HFFc6 (cell line): ENCODE measurements at places on chromosomes 5 and 9.

DNA sequence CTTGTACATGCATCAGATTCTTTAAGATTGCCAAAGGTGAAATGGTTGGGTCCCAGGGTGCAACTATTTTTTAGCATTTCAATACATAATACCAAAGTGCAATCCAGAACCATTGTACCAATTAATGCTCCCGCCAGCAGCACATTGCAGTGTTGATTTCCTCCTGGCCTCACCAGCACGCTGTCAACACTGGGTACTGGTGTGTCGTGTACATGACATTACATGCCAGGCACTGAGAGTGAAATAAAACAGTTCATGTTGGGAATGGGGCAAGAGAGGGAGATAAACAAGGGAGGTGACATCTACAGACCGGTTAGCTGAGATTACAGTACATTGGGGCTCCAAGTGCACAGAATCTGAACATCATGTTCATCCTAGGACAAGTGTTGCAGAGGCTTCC, 37.8 kb downstream of the HMGCS1 start:
- no peak overlapping the region for H3K4me3 ChIP-seq
- H3K27me3 ChIP-seq, result peaks cover 28% of the 10 kb centered on the region
- no peak overlapping the region for H3K27ac ChIP-seq
- H3K36me3 ChIP-seq, result no peaks in the 10 kb centered on the region

DNA sequence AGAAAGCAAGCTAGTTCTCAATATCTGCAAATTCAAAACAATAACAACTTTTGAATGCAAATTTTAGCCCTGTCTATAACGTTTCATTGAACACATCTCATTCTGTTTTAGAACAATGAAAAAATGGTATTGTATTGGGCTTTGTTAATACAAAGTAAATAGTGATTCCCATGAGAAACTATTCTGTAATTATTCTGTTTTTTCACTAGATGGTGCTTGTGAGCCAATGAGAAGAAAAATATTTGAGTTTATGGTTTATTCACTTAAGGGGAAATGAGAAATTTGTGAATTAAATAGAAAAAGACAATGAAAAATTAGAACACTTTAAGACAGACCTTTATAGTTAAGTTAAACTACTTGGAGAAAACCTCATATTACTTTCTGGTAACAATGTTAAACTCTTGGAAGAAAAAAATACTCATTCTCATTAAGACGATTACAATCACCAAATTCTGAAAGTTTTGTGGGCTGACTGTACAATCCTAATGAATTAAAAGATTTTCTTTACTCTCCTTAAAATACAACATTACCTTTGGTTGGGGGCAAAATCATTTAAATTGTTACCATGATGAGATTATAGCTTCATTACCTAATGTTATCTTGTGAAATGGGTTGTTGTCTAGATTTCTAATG, 127.0 kb downstream of the NNT start:
- H3K4me1 ChIP-seq, result no peaks in the 10 kb centered on the region
- no peak overlapping the region for H3K4me3 ChIP-seq
- no peaks in the 10 kb centered on the region for H3K36me3 ChIP-seq
- H3K27me3 ChIP-seq, result no peaks in the 10 kb centered on the region; the same call in 1 of the 2 replicates

DNA sequence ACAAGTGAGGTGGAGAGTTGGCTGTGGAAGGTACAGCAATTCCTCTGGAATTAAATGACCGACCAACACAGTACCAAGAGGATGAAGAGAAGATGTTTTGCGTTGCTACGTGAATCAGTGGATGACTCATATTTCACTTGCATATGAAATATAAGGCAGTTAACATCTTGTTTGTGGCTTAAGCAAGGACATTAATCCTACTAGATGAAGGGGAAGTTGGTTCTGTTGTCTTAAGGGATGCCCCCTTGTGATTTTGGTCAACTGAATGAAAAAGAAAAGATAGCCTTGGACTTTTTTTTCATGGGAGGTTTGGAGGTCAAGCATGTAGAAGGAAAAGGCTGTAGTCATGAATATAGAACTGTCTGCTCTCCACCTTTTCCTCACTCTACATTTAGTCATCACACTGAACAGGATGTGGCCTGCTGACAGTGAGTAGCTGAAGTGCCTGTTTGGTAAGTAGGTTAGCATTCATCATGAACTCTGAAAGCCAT, 33.9 kb downstream of the VLDLR start:
- peak overlapping the region; percentile 44 for H3K4me3 ChIP-seq
- H3K27me3 ChIP-seq, result no peaks in the 10 kb centered on the region
- peak; percentile 94 for DNase-seq
- peak overlapping the region; percentile 93 for H3K27ac ChIP-seq

- H3K27me3 ChIP-seq, result no peaks in the 10 kb centered on the region
- peaks cover 7% of the 10 kb centered on the region; the same call in 1 of the 2 replicates for H3K36me3 ChIP-seq
- H3K27ac ChIP-seq, result peak overlapping the region; percentile 22; the same call in 1 of the 2 replicates
Observed at GRCh38 chr9:71984403-71984802, 73.0 kb downstream of the C9orf85 start.

- peak within 1 kb of the TSS; percentile 99 for H3K4me3 ChIP-seq
- H3K36me3 ChIP-seq, result peaks cover 31% of the 10 kb centered on the region
- H3K4me1 ChIP-seq, result peaks cover 39% of the 10 kb centered on the region
- DNase-seq, result no peak
- H3K27ac ChIP-seq, result peak within 1 kb of the TSS; percentile 99
Observed at GRCh38 chr5:179698935-179699615, at the start of gene CANX. CANX (plus strand) TSS chr5:179698967; CDS start chr5:179705682, 6,715 bp downstream.

GRCh38 chr5:141845371-141845851, 32.8 kb downstream of the PCDH1 start:
- H3K27me3 ChIP-seq, result peaks cover 2% of the 10 kb centered on the region
- no peak overlapping the region for H3K4me3 ChIP-seq
- H3K27ac ChIP-seq, result no peak overlapping the region
- no peaks in the 10 kb centered on the region for H3K36me3 ChIP-seq

GRCh38 chr5:154442801-154443200, 3.0 kb upstream of the SAP30L start:
- peaks cover 18% of the 10 kb centered on the region for H3K4me1 ChIP-seq
- no peak overlapping the region for H3K4me3 ChIP-seq
- H3K36me3 ChIP-seq, result peaks cover 21% of the 10 kb centered on the region
- H3K27me3 ChIP-seq, result no peaks in the 10 kb centered on the region; the same call in 1 of the 2 replicates
- no peak overlapping the region for H3K27ac ChIP-seq
- no peak for DNase-seq

DNA sequence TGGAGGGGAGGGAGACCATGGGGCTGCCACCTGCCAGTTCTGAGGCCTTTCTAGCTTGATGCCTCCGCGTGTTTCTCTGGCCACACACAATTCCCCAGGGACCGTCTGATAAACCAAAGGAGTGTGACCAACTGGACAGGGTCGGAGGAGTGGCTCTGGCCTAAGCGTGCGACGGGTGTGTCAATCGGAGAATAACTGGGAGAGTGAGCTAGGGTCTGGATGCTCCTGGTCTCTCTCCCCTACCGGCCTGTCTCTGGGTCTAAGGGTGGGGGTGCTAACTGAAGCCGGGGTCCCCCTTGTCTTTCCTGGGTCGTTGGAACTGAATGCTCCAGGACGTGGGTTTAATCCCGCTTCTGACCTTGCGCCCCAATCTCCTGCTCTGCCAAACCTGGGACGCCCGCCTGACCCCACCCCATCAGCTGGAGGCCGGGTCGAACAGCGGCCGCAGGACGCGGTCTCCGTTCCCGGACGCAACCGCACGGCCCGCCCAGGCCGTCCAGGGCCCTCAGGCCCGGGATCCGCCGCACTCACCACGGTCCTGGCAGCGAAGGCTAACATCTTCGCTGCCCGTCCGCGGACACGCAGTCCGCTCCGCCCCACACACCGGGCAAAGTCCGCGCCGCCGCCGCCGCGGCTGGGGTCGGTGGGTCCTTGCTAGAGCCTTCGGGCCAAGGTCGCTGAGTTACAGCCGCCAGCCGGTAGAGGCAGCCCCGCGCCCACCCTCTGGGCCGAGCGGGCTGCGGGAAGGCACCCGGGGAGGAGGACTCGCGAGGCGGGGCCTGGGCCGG, 447 bp downstream of the CRAT start:
- peak overlapping the region; percentile 67; the same call in 1 of the 2 replicates for H3K27ac ChIP-seq
- peak overlapping the region; percentile 90 for H3K4me3 ChIP-seq
- DNase-seq, result peak; percentile 7
- peaks cover 5% of the 10 kb centered on the region; the same call in 1 of the 2 replicates for H3K36me3 ChIP-seq

- peaks cover 5% of the 10 kb centered on the region; the same call in 1 of the 2 replicates for H3K27me3 ChIP-seq
- DNase-seq, result peak; percentile 25
- peak overlapping the region; percentile 83 for H3K4me3 ChIP-seq
Observed at GRCh38 chr5:150485693-150486401, 22.1 kb upstream of the NDST1 start.

- no peaks in the 10 kb centered on the region for H3K36me3 ChIP-seq
- DNase-seq, result no peak
- no peak overlapping the region for H3K4me3 ChIP-seq
- H3K4me1 ChIP-seq, result no peaks in the 10 kb centered on the region
Observed at GRCh38 chr9:1071730-1072129, 21.6 kb downstream of the DMRT2 start.

DNA sequence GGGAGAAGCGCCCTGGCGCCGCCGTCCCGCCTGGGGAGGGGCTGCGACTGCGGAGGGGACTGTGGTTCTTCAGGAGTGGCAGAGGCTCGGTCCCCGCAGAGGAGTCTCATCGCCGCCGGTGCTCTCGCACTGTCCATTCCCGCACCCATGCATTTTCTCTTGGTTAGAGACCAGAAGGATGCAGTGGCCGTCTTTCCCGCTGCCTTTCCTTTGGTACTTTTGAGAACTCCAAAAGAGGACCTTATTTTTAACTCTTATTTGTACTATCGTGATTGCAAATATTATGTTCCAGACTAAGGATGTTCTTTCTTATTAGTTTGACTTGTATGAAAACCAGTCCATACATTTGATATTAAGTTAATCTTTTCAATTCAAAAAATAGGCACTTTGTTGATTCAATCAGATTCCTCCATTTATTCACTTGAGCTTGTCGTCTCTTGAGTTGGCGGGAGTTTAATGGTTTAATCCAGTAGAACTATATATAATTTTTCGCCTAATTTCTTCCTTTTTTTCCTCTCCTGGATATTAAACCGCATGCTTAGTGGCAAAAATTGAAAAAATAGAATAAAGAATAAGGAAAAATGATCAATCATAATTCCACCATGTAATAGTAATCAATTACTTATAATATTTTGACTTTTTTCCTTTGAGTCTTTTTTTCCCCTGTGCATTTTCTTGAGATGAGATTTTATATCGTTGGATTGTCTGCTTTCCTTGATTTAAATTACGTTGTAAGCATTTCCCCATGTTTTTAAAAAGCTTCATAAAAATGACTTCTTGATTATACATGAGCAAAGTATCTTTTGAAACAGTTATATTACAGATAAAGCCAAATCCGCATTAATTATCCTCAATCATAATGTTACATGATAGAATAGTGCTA, 861 bp downstream of the ZFYVE16 start:
- H3K27me3 ChIP-seq, result peaks cover 9% of the 10 kb centered on the region; the same call in 1 of the 2 replicates
- H3K4me1 ChIP-seq, result peaks cover 32% of the 10 kb centered on the region
- H3K27ac ChIP-seq, result peak overlapping the region; percentile 98
- H3K36me3 ChIP-seq, result no peaks in the 10 kb centered on the region; the same call in 1 of the 2 replicates
- H3K4me3 ChIP-seq, result peak overlapping the region; percentile 98

DNA sequence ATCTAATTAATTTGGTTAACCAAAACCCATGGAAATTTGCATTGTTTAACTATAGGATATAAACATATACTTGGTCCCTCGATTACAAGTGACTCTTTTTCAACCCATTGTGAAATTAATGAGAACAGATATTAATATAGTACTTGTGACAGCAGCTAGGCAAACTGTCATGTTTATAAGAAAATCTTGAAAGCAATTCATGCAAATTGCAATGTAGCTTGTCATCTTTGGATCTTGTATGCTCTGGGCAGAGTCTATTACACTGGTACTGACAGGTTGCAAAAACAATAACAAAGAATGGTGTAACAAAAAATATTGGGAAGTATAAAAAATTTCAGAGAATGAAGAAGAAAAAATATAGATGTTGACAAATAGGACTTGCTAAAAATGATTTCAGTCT, 941.0 kb downstream of the DNAH5 start:
- H3K36me3 ChIP-seq, result no peaks in the 10 kb centered on the region
- H3K27ac ChIP-seq, result no peak overlapping the region
- H3K4me1 ChIP-seq, result no peaks in the 10 kb centered on the region
- H3K4me3 ChIP-seq, result no peak overlapping the region
- no peak for DNase-seq
- H3K27me3 ChIP-seq, result no peaks in the 10 kb centered on the region

GRCh38 chr5:156121882-156122281, 205.1 kb upstream of the SGCD start:
- no peak overlapping the region for H3K4me3 ChIP-seq
- DNase-seq, result no peak
- no peaks in the 10 kb centered on the region for H3K4me1 ChIP-seq
- H3K36me3 ChIP-seq, result no peaks in the 10 kb centered on the region; the same call in 1 of the 2 replicates
- H3K27ac ChIP-seq, result no peak overlapping the region

- peaks cover 17% of the 10 kb centered on the region for H3K36me3 ChIP-seq
- H3K4me3 ChIP-seq, result no peak overlapping the region
- DNase-seq, result no peak
- H3K4me1 ChIP-seq, result peaks cover 8% of the 10 kb centered on the region
- H3K27ac ChIP-seq, result no peak overlapping the region
Observed at GRCh38 chr5:177171961-177172360, 38.4 kb downstream of the NSD1 start.

- H3K4me1 ChIP-seq, result no peaks in the 10 kb centered on the region
- no peak for DNase-seq
- H3K4me3 ChIP-seq, result no peak overlapping the region
Observed at GRCh38 chr9:82192211-82192610, 203.6 kb downstream of the SPATA31D1 start.

- no peaks in the 10 kb centered on the region for H3K27me3 ChIP-seq
- H3K4me3 ChIP-seq, result no peak overlapping the region
- H3K4me1 ChIP-seq, result no peaks in the 10 kb centered on the region
- no peaks in the 10 kb centered on the region for H3K36me3 ChIP-seq
Observed at GRCh38 chr5:39892708-39893107, 467.9 kb upstream of the DAB2 start.

GRCh38 chr5:97458851-97459250, 275.8 kb upstream of the RIOK2 start:
- no peak for DNase-seq
- H3K36me3 ChIP-seq, result no peaks in the 10 kb centered on the region
- no peak overlapping the region for H3K4me3 ChIP-seq
- H3K27ac ChIP-seq, result no peak overlapping the region
- no peaks in the 10 kb centered on the region for H3K27me3 ChIP-seq
- no peaks in the 10 kb centered on the region for H3K4me1 ChIP-seq

GRCh38 chr9:137084526-137084925, 2.3 kb upstream of the MAN1B1 start:
- peak overlapping the region; percentile 97 for H3K27ac ChIP-seq
- no peak for DNase-seq
- no peak overlapping the region for H3K4me3 ChIP-seq

DNA sequence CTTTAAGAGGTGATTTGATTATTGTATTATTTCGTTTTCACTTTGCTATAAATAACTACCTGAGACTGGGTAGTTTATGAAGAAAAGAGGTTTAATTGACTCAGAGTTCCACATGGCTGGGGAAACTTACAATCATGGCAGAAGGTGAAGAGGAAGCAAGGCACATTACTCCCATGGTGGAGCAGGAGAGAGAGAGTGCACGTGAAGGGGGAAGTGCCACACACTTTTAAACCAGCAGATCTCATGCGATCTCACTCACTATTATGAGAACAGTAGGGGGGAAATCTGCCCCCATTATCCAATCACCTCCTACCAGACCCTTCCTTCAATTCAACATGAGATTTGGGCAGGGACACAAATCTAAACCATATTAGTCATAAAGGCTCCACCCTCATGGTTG, 36.1 kb upstream of the NDFIP1 start:
- H3K27ac ChIP-seq, result no peak overlapping the region
- DNase-seq, result no peak
- H3K4me1 ChIP-seq, result no peaks in the 10 kb centered on the region
- no peak overlapping the region for H3K4me3 ChIP-seq
- H3K27me3 ChIP-seq, result peaks cover 15% of the 10 kb centered on the region
- no peaks in the 10 kb centered on the region for H3K36me3 ChIP-seq

GRCh38 chr5:67966712-67967111, 248.8 kb upstream of the PIK3R1 start:
- H3K4me1 ChIP-seq, result no peaks in the 10 kb centered on the region
- H3K27me3 ChIP-seq, result peaks cover 15% of the 10 kb centered on the region
- no peak overlapping the region for H3K27ac ChIP-seq
